ENCODE measurements at places on chromosomes 3 and 15. TPM values are rescaled to one million over a fixed set of nuclear protein-coding genes. Genes with fewer than 3 reads are reported as not detected.

The SPINT1 gene
- polyA plus RNA-seq: 0.94 TPM

DNA sequence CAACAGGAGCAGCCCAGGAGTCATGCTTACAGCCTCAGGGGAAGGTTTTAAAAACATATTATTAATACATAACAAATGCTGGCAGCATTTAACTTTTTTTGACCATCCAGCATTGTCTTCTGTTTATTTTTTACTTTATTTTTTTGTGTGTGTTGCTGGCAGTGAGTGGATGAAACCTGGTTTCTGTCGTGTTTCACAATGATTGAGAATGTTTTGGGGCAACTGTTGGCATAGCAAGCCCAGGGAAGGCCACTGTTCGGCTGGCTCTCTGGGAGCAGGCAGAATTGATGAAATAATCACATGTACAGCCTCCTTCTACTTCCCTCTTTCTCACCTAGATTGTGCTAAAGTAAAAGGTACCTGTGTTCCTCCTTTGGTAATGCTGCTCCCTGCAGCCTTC lies 190.2 kb downstream of the NR1D2 start:
- DNase-seq: no peak

DNA sequence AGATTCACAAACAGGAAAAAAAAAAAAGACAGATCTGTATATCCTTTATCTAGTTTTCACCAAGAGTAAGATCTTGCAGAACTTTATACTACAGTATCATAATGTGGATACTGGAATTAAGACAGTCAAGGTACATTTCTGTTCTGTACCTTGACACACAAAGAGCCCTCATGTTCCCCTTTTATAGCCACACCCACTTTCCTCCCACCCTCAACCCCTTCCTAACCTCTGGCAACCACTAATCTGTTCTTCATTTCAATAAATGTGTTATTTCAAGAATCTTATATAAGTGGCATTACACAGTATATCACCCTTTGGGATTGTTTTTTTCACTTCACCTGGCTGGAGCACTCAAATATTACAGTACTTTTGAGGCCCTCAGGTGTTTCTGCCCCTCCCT lies 3.6 kb upstream of the RAB6B start:
- no peak for DNase-seq

DNA sequence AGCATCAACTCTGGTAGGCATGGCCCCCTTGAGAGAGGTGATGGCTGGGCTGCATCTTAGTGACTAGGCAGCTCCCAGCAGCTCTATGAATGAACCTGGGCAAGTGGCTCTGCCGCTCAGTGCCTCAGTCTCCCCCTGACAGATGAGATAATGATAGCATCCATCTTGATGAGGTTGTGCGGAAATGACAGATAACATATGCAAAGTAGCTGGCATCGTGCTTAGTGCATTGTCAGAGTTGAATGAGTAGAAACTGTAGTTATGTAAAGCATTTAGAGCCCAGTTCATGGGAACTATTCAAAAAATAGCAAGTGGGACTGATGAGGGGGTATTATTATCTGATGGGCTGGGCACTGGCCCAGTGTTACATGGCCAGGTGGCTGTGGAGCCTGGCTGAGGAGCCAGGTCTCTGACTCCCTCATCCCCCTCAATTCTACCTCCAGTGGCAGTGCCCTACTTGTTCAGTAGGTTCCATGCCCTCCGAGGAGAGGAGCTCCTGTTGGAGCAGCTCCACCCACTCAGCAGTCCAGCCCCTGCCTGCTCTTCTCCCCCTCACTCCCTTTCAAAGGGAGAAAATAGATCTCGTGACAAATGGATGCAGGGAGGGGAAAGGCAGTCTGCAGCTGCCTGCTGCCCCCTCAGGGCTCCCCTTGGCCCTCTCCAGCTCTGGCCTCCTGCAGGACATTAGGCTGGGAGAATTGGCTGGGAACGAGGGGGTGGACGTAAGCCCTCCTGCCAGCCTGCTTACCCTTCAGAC lies 6.6 kb downstream of the PRKCD start:
- DNase-seq: no peak

GRCh38 chr15:96341513-96342405 lies 11.3 kb downstream of the NR2F2 start:
- DNase-seq: no peak

DNA sequence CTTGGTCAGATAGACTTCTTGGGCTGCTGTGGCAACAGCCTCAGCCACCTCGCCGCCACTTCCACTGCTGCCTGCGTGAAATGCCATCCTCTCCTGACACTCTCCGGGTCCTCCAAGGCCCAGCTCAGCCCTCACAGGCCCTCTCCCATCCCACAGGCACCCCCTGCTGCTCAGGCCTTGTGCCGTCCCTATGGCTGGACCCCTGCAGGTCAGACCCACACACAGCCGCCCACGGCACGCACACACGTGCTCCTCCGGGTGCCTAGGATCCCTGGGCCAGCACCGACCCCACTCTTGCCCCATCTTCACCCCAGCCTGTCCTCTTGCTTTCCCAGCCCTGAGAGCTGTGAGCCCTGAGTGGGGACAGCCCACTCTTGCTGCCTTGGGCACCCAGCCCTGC lies 19.7 kb downstream of the CFAP100 start:
- no peak for DNase-seq

GRCh38 chr3:180749796-180750195 lies 70.5 kb upstream of the CCDC39 start:
- DNase-seq: no peak

- no peak for DNase-seq
Measured at GRCh38 chr3:134874737-134875413, 79.8 kb downstream of the EPHB1 start.

All from AG04450 (cell line).